ENCODE measurements at places on chromosomes 3 and 15. TPM values are rescaled to one million over a fixed set of nuclear protein-coding genes. Genes with fewer than 3 reads are reported as not detected.

RTP1 gene
- polyA plus RNA-seq, result not detected

MEIS2 gene
- 33.4 TPM for polyA plus RNA-seq

PLSCR4 gene
- polyA plus RNA-seq, result 8.5 TPM

CLRN1 gene
- polyA plus RNA-seq, result not detected

C3orf52 gene
- 5.8 TPM for polyA plus RNA-seq

STX19 gene
- polyA plus RNA-seq, result not detected

KCNH8 gene
- polyA plus RNA-seq, result not detected

SLC22A13 gene
- polyA plus RNA-seq, result 0.19 TPM

CFAP161 gene
- polyA plus RNA-seq, result not detected

CCR9 gene
- not detected for polyA plus RNA-seq

ISLR gene
- 2.3 TPM for polyA plus RNA-seq

CCK gene
- 3.2 TPM for polyA plus RNA-seq

MGLL gene
- 51.5 TPM for polyA plus RNA-seq

TMEM40 gene
- polyA plus RNA-seq, result 0.41 TPM

BMF gene
- polyA plus RNA-seq, result 6.2 TPM

SPTBN5 gene
- polyA plus RNA-seq, result 0.30 TPM

CMTM6 gene
- polyA plus RNA-seq, result 76.3 TPM

DYNLT2B gene
- 9.8 TPM for polyA plus RNA-seq

CFAP100 gene
- polyA plus RNA-seq, result not detected

TWF2 gene
- 128 TPM for polyA plus RNA-seq

GP5 gene
- polyA plus RNA-seq, result 0.10 TPM

SV2B gene
- not detected for polyA plus RNA-seq

GPR171 gene
- not detected for polyA plus RNA-seq

OIP5 gene
- 2.9 TPM for polyA plus RNA-seq

GABRR3 gene
- polyA plus RNA-seq, result not detected

CKMT1A gene
- polyA plus RNA-seq, result not detected

AMT gene
- 5.5 TPM for polyA plus RNA-seq

GMNC gene
- 0.02 TPM for polyA plus RNA-seq

CXCR6 gene
- not detected for polyA plus RNA-seq

HRH1 gene
- 24.6 TPM for polyA plus RNA-seq

LTK gene
- 0.20 TPM for polyA plus RNA-seq

TIGIT gene
- polyA plus RNA-seq, result not detected

DVL3 gene
- polyA plus RNA-seq, result 29.7 TPM

C3orf33 gene
- 2.5 TPM for polyA plus RNA-seq

NANOGP8 gene
- 0.15 TPM for polyA plus RNA-seq

PLSCR2 gene
- not detected for polyA plus RNA-seq

TRPM1 gene
- polyA plus RNA-seq, result not detected

SCN5A gene
- polyA plus RNA-seq, result 1.4 TPM

POTEB3 gene
- not detected for polyA plus RNA-seq
